ENCODE measurements at places on chromosomes 1 and 21.
A peak's percentile ranks its signal among the peaks of the same experiment; 100 is the strongest.

- DNase-seq: no peak
These were observed 18.5 kb downstream of the MORN1 start for GRCh38 chr1:2372551-2373490.

DNA sequence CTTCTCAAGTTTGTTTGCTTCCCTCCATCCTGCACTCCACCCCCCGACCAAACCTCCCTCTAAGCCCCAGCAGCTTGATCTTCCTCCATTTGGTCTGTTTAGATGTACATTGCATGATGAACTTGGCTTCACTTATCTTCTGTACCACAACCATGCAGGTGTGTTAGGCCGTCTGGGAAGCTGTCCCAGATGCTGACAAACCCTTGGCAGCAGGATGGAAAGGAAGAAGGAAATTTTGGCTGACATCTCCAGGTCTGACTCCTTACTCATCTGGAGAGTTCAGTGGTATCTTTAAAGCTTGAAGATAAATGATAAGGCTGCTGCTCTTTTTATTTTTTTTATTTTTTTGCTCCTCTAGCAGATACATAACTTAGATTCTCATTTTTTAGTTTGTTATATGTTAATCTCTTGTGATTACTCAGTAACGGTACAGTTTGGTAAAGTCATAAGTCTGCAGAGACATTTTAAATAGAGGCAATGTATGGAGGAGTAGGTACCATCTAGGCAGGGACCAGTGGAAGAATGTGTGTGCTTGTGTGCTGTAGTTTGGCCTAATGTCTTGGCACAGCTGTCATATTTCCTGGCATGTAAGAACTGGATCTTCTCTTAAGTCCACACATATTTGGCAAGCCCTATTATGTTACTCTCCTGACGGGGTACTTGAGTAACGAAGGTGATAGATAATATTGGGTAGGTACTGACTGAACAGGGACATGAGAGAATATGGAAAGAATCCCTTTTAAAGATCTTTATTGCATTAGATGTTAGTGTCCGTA, 79.7 kb downstream of the CACHD1 start:
- DNase-seq: no peak

GRCh38 chr1:23422941-23423340, 1.6 kb downstream of the TCEA3 start:
- DNase-seq: no peak

DNA sequence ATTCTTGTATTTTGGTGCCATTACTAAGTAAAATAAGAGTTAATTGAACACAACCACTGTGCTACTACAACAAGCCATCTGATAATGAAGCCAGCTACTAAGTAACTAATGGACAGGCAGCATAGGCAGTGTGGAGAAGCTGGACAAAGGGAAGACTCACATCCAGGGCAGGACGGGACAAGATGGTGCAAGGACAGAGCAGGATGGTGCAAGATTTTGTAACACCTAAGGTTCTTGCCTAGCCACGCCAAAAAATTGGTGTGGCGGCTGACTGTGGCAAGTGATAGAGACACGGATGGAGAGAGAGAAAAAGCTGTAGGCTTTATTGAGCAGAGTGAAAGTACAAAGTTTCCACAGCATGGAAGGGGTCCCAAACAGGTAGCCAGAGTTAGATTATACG, 114.0 kb upstream of the VANGL1 start:
- DNase-seq: no peak

DNA sequence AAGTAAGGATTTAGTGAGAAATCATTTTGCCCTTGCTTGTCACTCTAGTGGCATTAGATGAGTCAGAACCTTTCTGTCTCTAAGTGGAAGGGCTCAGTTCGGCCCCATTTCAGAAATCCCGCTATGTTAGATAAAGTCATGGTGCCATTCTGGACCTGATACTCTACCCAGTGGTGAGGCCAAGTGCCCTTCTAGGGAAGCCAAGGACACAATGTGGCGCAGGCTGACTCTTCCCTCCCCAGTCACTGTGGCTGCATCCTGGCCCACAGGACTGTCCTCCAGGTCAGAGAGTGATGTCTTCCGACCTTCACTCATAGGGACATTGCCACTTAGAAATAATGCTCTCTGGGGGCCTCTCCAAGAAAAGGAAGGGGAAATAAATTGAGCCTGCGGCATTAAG, 48.3 kb upstream of the MTR start:
- DNase-seq: no peak

- DNase-seq: no peak
These were observed 497.1 kb downstream of the AJAP1 start for GRCh38 chr1:5151511-5151910.

DNA sequence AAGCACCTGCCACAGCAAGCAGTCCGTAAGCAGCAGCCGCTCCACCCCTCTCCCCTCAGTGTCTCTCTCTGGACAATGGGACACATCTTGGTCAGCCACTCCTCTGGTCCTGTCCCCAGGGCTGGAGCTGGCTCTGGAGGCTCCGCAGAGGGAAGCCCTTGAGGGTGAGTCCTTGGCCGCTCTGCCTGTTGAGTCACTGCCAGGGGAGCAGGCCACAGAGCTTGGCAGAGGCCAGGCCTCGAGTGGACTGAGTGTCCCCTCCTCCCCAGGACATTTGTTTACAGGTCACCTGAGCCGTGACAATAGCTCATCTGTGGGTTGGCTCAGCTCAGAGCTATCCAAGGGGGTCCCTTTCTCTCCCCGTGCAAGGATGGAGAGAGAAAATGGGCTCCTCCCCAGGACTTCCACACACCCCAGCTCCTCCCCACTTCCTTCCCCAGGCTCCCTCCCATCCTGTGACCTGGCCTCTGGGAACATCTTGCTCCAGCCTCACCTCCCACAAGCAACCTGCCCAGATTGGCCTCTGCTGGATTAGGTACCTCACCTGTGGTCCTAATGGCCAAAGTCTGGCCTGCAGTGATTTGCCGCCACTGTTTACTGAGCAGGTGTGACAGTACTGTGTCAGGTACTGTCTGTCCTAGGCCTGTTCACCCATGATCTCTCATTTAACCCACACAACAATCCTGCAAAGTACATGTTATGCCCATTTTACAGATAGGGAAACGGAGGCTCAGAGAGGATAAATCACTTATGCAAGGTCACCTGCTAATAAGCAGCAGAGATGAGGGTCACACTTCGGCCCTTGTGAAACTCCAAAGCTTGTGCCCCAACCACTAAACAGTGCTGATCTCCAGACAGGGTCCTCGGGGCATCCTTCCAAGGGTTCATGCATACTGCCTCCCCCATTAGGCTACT, 4.8 kb downstream of the FAM131C start:
- DNase-seq: peak; percentile 59

DNA sequence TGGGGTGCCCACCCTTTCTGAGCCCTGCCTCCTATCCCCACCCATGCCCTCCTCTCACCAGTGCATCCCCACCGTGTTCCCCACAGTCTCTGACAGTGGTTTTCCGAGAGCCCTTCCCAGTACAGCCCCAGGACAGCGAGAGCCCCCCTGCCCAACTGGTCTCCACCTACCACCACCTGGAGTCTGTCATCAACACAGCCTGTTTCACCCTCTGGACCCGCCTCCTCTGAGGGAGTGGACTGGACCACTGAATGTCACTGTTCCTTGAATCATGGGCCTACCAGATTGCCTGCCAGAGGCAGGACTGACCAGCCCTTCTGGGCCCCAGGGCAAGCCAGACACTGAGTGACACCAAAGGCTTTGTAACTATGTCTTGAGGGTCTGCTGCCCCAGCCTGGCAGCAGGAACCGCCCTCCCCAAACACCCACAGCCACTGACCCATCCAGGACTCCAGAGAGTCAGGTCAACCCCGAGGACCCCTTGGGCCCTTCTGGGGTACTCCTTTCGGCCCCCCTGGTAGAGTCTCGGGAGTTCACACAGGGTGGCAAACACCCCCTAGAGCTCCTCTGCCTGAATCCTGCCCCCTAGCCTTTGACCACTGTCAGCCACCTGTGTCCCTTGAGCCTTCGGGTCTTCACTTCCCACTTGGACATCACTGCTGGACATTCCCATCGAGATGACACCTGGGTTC, 3.3 kb downstream of the HYI start:
- peak; percentile 13 for DNase-seq

DNA sequence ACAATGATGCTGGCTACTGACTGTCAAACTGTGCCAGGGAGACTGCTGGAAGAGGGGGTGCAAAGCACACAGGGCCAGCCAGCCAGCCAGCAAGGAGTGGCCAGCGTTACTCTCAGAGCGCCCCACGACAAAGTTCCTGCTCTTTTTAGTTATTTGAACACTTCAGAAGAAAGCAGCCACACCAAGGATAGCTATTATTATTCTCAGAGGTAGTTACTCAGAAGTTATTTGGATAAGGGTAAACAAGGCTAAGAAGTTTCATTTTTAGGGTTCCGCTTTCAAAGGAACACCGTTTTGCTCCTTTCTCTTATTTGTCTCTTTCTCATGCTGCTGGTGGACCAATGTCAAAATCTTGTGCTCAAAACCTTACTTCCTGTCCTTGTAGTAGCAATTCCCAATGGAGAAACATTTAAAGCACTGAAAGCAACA, 59.9 kb downstream of the VANGL2 start:
- DNase-seq: no peak

- DNase-seq: peak; percentile 83
These were observed 5.7 kb upstream of the PPP1R15B start for GRCh38 chr1:204417074-204417997.

GRCh38 chr1:184965944-184966860, 8.1 kb downstream of the NIBAN1 start:
- no peak for DNase-seq

- DNase-seq: no peak
These were observed 474.4 kb downstream of the FAM72C start for GRCh38 chr1:143497374-143497747.

DNA sequence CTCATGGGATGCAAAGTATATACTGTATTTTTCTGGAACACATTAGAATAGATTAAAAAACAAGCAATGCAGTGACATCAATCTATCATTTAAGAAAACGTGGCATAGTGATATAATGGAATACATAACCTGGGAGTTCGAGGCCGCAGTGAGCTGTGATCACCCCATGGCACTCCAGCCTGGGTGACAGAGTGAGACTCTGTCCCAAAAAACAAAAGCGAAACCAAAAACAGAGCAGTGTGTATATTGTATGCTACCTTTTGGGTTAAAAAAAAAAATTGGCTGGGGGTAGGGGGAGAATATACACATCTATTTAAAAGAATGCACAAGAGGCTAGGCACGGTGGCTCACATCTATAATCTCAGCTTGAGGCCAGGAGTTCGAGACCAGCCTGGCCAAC, 13.5 kb downstream of the SLC2A1 start:
- no peak for DNase-seq

DNA sequence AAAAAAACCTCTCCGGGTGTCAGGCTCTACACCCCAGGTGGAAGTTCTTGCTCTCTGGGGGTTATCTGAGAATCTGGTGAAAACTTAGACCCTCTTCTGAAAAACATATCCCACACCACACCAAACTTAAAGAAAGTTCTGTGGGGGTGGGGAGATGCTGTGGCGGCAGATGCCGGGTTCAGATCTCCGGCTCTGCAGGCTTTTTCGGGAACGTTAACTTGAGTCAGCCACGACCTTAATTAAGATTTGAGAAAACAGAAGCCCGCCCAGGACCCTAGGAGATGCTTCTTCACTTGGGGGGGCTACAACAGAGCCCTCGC, 2.3 kb downstream of the RCC2 start:
- no peak for DNase-seq

- no peak for DNase-seq
These were observed 42.2 kb downstream of the ECE1 start for GRCh38 chr1:21247892-21248715.

GRCh38 chr1:983798-984475, 2.0 kb upstream of the PERM1 start:
- DNase-seq: peak; percentile 61

Measured in testis (tissue), 5 donors.